ENCODE measurements at places on chromosomes 2 and 18.

DNA sequence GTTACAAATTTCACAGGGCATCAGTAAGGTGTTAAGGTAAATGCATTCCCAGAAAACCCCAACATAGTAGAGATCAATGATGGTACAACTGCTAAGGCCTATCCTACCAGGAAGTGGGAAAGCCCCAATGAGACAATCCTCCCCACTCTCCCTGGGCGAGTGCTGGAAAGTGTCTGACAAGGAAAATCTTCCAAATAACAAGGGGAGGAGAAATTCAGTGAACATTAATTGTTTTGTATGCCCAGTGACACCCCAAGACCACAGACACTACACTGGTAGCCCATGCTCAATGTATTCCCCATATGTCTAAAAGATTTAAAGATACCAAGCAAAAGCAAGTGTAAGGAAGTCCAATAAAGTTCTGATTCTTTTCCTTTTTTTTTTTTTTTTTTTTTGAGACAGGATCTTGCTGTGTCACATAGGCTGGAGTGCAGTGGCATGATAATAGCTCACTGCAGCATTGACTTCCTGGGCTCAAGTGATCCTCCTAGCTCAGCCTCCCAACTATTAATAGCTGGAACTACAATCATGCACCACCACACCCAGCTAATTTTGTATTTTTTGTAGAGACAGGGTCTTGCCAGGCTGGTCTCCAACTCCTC is 24.7 kb downstream of the B4GALT6 start:
- no peaks in the 10 kb centered on the region for H3K4me1 ChIP-seq
- H3K36me3 ChIP-seq = no peaks in the 10 kb centered on the region
- DNase-seq = no peak
- no peaks in the 10 kb centered on the region for H3K27me3 ChIP-seq

- no peak overlapping the region for H3K4me3 ChIP-seq
- H3K27ac ChIP-seq = no peak overlapping the region
- peaks cover 18% of the 10 kb centered on the region for H3K4me1 ChIP-seq
- peaks cover 21% of the 10 kb centered on the region for H3K27me3 ChIP-seq
- no peaks in the 10 kb centered on the region for H3K36me3 ChIP-seq
Measured at GRCh38 chr18:23650968-23651927, 11.5 kb downstream of the ANKRD29 start.

DNA sequence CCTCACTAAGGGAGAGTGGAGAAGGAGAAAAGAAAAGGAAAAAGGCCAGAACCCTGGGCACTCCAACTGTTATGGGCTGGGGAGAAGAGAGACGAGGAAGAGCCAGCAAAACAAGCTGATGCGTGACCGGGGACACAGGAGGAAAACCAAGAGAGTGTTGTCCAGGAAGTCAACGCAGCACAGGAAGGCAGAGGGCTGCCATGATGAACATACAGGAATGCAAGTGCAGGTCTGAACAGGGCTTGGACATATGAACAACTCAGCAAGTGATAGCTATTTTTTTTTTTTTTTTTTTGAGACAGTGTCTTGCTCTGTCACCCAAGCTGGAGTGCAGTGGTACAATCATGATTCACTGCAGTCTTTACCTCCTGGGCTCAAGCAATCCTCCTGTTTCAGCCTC is 28.4 kb downstream of the SIX3 start:
- no peak for DNase-seq
- no peak overlapping the region for H3K27ac ChIP-seq
- no peaks in the 10 kb centered on the region for H3K36me3 ChIP-seq
- peaks cover 28% of the 10 kb centered on the region for H3K4me1 ChIP-seq

- no peak overlapping the region for H3K4me3 ChIP-seq
- H3K36me3 ChIP-seq = no peaks in the 10 kb centered on the region
- no peaks in the 10 kb centered on the region for H3K4me1 ChIP-seq
- no peak for DNase-seq
Measured at GRCh38 chr2:205850132-205850531, 167.8 kb downstream of the NRP2 start.

DNA sequence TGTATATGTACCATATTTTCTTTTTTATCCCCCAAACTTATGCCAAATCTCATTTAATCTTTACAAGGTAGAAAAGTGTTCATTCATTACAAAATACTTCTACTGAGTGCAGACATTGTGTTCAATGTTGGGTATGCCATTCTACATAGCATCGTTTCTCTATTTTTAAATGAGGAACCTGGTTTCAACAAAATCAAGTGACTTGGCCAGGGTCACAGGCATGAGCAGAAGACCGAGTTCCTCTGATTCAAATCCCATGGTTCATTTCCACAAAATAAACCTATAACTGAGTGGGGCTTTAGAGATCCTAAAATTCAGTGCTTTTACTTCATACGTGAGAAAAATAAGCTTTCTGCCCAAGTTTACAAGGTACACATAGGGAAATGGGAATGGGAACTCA is 81.4 kb upstream of the RASGRP3 start:
- peaks cover 1% of the 10 kb centered on the region for H3K27me3 ChIP-seq
- H3K36me3 ChIP-seq = peaks cover 60% of the 10 kb centered on the region
- H3K27ac ChIP-seq = no peak overlapping the region
- H3K4me1 ChIP-seq = peaks cover 40% of the 10 kb centered on the region
- H3K4me3 ChIP-seq = no peak overlapping the region
- no peak for DNase-seq

GRCh38 chr2:113407446-113408099 is 29.9 kb upstream of the ZNG1B start:
- H3K27ac ChIP-seq = no peak overlapping the region
- no peaks in the 10 kb centered on the region for H3K4me1 ChIP-seq
- H3K36me3 ChIP-seq = no peaks in the 10 kb centered on the region
- H3K27me3 ChIP-seq = peaks cover 23% of the 10 kb centered on the region

DNA sequence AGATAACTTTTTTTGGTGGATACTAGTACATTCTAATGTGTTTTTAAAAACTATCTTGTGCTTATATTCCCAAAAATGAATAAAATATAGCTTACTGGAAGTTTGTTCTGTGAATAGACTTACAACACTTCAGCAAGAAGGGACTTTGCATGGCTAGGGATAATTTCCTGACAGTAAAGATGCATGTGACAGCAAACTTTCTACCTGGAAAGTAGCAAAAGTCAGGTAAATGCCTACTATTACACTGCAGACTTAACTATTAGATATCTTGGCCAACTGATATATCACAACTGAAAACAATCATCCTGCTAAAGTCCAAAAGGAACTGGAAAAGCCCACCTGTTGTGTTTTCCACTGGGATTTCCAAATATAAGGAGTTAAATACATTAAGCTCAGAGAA is 1753.5 kb upstream of the CELF4 start:
- H3K4me3 ChIP-seq = no peak overlapping the region
- H3K4me1 ChIP-seq = no peaks in the 10 kb centered on the region
- no peak overlapping the region for H3K27ac ChIP-seq
- H3K36me3 ChIP-seq = no peaks in the 10 kb centered on the region
- H3K27me3 ChIP-seq = no peaks in the 10 kb centered on the region

GRCh38 chr18:50711386-50711785 is 108.4 kb downstream of the MRO start:
- H3K27me3 ChIP-seq = no peaks in the 10 kb centered on the region
- no peaks in the 10 kb centered on the region for H3K4me1 ChIP-seq
- H3K4me3 ChIP-seq = no peak overlapping the region
- no peaks in the 10 kb centered on the region for H3K36me3 ChIP-seq
- DNase-seq = no peak

- H3K27ac ChIP-seq = no peak overlapping the region
- DNase-seq = no peak
- H3K4me3 ChIP-seq = no peak overlapping the region
- peaks cover 6% of the 10 kb centered on the region for H3K36me3 ChIP-seq
- peaks cover 3% of the 10 kb centered on the region for H3K27me3 ChIP-seq
- H3K4me1 ChIP-seq = peaks cover 6% of the 10 kb centered on the region
Measured at GRCh38 chr2:234611209-234611608, 114.3 kb upstream of the ARL4C start.

DNA sequence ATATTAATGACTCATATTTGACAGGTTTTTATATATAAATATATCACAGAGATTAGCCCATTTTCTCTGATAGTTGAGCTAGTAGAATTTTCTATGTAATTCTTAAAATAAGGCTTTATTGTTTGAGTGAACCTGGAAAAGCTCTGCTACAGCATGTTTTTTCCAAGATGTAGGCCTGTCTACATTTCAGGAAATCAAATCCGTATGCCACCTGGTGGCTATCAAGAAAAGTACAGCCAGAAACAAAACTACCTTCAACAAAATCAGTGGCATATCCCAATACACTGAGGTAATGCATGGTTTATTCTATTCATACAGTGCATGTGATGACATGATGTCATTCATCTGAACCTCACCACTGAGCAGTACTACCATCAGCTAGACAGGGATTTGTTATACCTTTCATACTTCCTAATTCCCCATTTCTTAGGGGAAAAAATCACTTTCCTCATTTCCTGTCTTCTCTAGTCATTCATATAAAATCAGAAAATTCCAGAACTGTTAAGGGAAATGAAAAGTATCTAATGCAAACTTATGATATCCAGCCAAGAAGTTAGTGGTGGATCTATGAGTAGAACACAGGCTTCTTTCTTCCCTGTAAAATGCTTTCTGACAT is 310.4 kb upstream of the SYT4 start:
- no peaks in the 10 kb centered on the region for H3K36me3 ChIP-seq
- H3K4me3 ChIP-seq = no peak overlapping the region
- no peaks in the 10 kb centered on the region for H3K4me1 ChIP-seq
- H3K27me3 ChIP-seq = no peaks in the 10 kb centered on the region

DNA sequence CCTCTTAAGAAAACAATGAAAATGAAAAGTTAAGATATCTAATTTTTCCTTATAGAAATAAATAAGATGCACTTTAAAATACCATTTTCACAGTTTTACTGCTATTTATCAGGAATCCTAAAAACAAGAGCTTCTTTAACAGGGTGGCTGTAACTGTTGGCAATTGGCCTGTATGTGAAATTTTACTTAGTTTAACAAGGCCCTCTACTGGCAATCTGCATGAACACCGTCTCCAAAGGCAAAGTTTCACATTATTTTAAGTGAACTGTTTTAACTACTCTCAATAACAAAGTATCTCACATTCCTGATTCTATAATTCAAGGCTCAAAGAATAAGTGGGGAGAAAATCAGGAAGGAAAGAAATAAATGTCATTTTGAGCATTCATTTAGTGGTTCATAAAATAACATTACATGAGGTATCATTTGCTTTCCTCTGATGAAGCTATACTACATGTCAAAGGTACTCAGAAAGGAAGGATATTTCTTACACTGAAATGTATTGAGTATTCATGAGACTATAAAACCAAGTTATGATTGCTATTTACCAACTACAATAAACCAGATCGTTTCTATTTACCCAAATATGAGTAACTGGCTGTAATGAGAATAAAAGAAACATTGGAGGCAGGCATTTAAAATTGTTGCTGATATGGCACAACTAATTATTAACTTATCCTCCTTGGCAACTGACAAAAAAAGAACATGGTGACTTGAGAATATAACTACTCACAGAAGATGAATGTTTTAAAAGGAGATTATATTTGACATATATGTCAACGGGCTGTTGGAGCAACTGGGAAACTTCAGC is 7.0 kb downstream of the NCKAP5 start:
- H3K4me1 ChIP-seq = peaks cover 25% of the 10 kb centered on the region
- no peak overlapping the region for H3K27ac ChIP-seq
- H3K36me3 ChIP-seq = no peaks in the 10 kb centered on the region
- no peak overlapping the region for H3K4me3 ChIP-seq

DNA sequence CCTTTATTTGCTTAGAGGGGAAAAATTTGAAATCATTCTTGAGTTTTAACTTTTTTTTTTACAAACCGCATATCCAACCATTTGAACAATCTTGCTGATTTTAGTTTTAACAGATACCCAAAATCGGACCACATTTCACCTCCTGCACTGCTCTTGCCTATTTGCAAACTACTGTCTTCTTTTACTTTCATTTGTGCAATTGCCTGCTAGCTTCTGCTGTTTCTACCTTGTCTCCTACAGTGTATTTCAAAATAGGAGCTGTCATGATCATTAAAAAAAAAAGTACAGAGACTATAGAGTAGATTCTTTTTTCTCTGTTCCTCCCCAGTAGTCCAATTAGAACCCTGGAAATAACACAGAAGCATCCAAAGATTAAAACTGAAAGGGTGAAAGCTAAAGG is 1081.2 kb downstream of the SOCS6 start:
- no peak overlapping the region for H3K4me3 ChIP-seq
- no peaks in the 10 kb centered on the region for H3K4me1 ChIP-seq

GRCh38 chr2:241033994-241034393 is 35.6 kb downstream of the SNED1 start:
- H3K27ac ChIP-seq = no peak overlapping the region
- H3K4me1 ChIP-seq = no peaks in the 10 kb centered on the region
- no peak overlapping the region for H3K4me3 ChIP-seq
- no peaks in the 10 kb centered on the region for H3K36me3 ChIP-seq

- H3K4me3 ChIP-seq = peak within 1 kb of the TSS; percentile 82
- DNase-seq = no peak
- no peaks in the 10 kb centered on the region for H3K36me3 ChIP-seq
Measured at GRCh38 chr2:230068651-230069055, at the start of gene SLC16A14. Gene SLC16A14, minus strand, starts transcription at chr2:230068924. Its CDS starts 9,572 bp downstream, at chr2:230059352.

DNA sequence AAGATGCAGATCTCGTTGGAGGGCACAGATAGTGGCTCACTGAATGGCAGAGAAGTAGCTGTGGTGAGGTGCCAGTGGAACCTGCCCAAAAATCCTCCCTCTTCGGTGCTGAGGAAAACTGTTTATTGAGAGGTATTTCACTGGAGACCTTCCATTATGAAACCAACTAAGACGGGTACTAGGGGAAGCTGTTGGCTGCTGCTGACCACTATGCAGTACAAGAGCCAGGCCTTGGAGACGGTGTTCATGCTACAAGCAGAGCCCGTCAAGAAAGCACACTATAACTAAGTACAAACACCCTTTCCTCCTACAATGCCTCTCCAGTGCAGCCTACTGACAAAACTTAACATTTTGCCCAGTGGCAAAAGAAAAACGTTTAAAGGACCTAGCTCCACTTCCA is 4.6 kb downstream of the ARL5A start:
- DNase-seq = no peak
- H3K27me3 ChIP-seq = no peaks in the 10 kb centered on the region
- H3K4me3 ChIP-seq = no peak overlapping the region
- H3K27ac ChIP-seq = no peak overlapping the region
- peaks cover 60% of the 10 kb centered on the region for H3K4me1 ChIP-seq

DNA sequence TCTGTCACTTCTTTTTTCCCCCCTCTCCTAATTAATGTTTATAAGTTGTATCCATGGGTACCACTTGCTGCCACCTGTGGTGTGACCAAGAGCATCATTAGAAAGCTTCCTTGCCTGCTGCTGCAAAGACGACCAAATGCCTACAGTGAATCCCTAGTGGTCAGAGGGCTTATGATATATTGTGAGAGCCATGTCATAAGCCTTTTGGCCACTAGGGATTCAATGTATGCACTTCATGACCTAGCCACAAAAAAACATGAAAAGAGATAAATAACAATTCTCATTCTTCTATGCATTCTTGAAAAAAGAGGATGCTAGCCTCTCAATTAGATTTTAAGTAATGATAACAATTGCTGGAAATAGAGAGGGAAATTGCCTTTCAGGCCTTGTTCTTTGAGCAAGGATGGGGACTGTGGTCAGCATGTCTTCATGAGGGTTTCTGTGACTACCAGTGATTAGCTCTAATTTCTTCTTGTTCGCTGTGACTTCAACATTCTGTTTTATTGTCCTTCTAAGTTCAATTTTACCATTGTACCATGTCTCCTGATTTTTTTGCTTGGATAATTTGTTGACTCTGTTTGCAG is 435.3 kb downstream of the TGIF1 start:
- DNase-seq = no peak
- H3K36me3 ChIP-seq = no peaks in the 10 kb centered on the region
- no peak overlapping the region for H3K27ac ChIP-seq
- peaks cover 21% of the 10 kb centered on the region for H3K4me1 ChIP-seq
- H3K27me3 ChIP-seq = peaks cover 1% of the 10 kb centered on the region

All from HFFc6 (cell line).